ENCODE measurements at places on chromosomes 16 and 17. TPM values are rescaled to one million over a fixed set of nuclear protein-coding genes. Genes with fewer than 3 reads are reported as not detected.

DNA sequence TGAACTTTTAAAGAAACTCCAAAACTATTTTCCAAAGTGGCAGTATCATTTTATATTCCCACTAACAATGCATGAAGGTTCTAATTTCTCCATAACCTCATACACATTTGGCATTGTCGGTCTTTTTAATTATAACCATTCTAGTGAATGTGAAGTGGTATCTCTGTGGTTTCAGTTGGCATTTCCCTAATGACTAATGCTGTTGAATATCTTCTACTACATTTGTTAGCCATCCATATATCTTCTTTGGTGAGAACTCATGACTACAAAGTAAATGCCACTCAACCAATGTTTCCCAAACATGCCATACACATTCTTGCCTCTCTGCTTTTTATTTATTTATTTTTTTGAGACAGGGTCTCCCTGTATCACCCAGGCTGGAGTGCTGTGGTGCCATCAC lies 31.7 kb upstream of the TAOK1 start:
- no peaks in the 10 kb centered on the region for H3K36me3 ChIP-seq
- H3K27ac ChIP-seq = no peak overlapping the region
- DNase-seq = no peak

GRCh38 chr16:4602331-4602730 lies 12.4 kb downstream of the UBALD1 start:
- no peaks in the 10 kb centered on the region for H3K36me3 ChIP-seq
- H3K4me1 ChIP-seq = no peaks in the 10 kb centered on the region
- no peak for DNase-seq
- H3K27me3 ChIP-seq = no peaks in the 10 kb centered on the region
- no peak overlapping the region for H3K27ac ChIP-seq

- DNase-seq = no peak
- no peak overlapping the region for H3K27ac ChIP-seq
- peaks cover 74% of the 10 kb centered on the region for H3K4me1 ChIP-seq
- no peak overlapping the region for H3K4me3 ChIP-seq
- H3K36me3 ChIP-seq = no peaks in the 10 kb centered on the region
- peaks cover 5% of the 10 kb centered on the region for H3K27me3 ChIP-seq
Observed at GRCh38 chr17:36933512-36934143, 3.6 kb upstream of the LHX1 start.

MTHFSD gene
- total RNA-seq = 24.3 TPM
